Hypothalamus (tissue), 51 donors: ENCODE measurements at places on chromosomes 7 and 10.

DNA sequence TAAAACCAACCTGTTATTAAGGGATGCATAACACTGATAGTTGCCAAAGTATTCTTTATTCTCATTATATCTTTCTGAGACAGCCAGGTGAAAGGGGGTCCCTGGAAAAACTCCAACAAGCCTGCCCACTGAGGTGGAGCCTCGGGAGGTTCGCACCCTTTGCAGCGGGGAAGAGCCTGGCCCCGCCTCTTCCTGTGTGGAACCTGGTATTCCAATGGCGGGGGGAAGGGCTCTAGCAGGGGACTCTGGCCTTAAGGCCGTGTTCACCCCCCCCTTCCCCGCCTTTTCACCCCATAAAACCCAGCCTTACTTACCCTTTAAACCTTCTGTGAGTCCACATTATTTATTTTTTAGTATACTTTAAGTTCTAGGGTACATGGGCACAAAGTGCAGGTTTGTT lies 62.4 kb upstream of the PDK4 start:
- DNase-seq: no peak

- DNase-seq: no peak
Measured at GRCh38 chr7:43108255-43109011, 4.0 kb upstream of the HECW1 start.

GRCh38 chr7:154720016-154720415 lies 282.9 kb downstream of the PAXIP1 start:
- no peak for DNase-seq

GRCh38 chr10:26863351-26864076 lies 2.8 kb upstream of the ABI1 start:
- DNase-seq: no peak

DNA sequence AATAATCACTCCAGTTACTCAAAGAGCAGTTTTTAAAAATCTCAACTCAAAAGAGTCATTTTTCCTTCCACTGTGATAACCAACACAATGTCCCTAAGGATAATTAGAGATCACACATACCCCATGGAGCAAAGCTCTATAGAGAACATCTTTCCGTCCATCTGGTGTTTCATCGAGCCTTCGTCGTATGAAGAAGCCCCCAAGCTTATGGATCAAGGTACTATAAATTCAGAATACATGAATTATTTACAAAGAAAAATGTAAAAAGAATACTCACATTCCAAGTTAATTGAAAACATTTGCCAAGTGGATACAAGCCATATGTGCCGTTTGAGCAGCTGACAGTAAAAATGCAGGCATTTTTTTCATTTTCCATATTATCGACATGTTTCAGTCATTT lies 14.8 kb downstream of the GPAM start:
- no peak for DNase-seq

GRCh38 chr7:12670000-12670729 lies 17.3 kb upstream of the ARL4A start:
- no peak for DNase-seq

DNA sequence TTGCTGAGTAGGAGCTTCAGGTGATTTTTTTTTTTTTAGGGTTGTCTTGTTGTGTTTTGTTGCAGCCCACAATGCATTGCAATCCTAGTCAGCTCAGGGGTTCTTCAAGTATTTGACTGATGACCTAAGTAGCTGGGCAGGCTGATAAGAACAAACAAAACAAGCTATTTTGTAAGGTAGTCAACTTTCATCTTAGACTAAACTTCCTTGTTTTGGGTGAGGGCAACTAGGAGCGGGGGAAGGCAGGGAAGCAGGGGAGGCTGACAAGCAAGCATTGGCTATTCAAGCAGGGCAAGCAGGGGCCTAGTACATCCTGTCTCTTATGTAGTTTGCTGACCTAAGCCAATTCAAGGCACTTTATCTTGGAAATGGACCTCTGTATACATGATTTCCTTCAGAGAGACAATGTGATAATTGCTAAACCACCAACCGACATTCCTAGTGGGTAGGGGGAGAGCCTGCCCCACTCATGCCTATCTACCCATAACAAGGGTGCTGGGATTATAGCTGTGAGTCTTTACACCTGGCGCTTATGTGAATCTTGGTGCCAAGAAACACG lies 163.3 kb upstream of the PRKCQ start:
- DNase-seq: no peak

- no peak for DNase-seq
Measured at GRCh38 chr10:114499116-114499515, 94.8 kb upstream of the AFAP1L2 start.

GRCh38 chr7:1559626-1560590 lies 3.9 kb upstream of the TMEM184A start:
- no peak for DNase-seq

- DNase-seq: no peak
Measured at GRCh38 chr10:42690449-42691360, 52.3 kb upstream of the ZNF33B start.

DNA sequence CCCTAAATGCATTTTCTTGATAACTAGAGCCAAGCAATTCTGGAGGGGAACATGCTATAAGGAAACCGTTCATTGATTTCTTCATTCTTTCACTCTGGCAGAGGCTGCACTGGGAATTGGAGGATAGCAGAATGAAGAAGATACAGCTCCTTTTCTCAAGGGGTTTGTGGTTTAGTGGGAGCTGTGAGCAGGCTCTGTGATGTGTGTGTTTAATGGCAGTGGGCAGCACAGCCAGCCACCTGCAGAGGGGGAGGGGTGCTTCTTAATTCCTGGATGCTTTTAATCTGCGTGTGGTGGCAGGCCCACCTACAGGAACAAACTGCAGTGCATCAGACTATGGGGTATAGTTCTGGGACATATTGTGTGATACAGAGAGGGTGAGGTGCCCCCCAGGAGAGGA lies 31.9 kb downstream of the RPS24 start:
- no peak for DNase-seq

GRCh38 chr10:78514459-78514858 lies 480.8 kb downstream of the RPS24 start:
- DNase-seq: no peak

- DNase-seq: no peak
Measured at GRCh38 chr7:68207676-68208075, 1211.0 kb downstream of the TYW1 start.

GRCh38 chr10:79202188-79203013 lies 133.6 kb downstream of the ZMIZ1 start:
- DNase-seq: no peak

- DNase-seq: no peak
Measured at GRCh38 chr10:67107670-67108069, 181.8 kb downstream of the LRRTM3 start.

DNA sequence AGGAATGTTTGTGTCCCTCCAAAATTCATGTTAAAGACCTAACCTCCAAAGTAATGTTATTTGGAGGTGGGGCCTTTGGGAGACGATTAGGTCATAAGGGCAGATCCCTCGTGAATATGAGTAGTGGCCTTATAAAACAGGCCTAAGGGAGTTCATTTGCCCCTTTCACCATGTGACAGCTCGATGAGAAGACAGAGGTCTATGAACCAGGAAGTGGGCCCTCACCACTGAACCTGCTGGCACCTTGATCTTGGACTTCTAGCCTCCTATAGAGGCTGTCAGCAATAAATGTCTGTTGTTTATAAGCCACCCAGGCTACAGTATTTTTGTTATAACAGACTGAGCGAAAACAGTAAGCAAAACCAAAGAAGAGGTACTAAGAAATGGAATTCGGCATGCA lies 14.1 kb downstream of the NUDCD3 start:
- DNase-seq: no peak

GRCh38 chr10:117590101-117590875 lies 47.7 kb downstream of the EMX2 start:
- no peak for DNase-seq

DNA sequence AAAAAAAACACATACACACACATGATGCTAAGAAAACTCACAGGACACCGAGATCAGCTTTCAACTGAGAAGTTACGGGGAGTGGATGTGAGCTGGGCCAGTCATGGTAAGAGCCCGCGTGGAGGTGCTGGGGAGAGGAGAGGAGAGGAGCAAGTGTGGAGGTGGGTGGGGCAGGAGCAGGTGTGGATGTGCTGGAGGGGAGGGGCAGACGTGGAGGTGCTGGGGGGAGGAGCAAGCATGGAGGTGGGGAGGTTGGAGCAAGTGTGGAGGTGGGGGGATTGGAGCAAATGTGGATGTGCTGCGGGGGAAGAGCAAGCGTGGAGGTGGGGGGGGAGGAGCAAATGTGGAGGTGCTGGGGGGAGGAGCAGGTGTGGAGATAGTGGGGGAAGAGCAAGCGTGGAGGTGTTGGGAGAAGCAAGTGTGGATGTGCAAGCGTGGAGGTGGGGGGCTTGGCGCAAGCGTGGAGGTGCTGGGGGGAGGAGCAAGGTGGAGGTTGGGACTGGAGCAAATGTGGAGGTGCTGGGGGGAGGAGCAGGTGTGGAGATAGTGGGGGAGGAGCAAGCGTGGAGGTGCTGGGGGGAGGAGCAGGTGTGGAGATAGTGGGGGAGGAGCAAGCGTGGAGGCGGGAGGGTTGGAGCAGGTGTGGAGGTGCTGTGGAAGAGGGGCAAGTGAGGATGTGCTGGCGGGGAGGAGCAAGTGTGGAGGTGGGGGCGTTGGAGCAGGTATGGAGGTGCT lies 24.5 kb upstream of the NCAPG2 start:
- no peak for DNase-seq

DNA sequence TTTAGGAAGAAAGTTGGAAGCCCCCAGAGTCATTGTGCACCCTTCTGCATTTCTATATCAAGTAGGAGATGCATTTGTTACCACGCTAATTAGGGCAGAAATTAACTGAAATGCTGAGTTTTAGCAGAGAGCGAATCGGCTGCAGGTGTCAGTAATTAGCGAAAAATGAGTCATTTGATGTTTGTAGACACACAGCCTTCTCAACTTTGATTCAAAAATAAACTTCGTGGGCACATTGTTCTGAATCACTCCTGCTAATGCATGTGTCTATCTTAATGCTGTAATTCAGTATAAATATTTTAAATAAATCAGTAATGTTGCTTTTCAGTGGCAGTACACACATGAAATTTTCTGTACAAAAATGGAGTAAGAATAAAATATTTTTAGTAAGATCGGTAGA lies 109.5 kb upstream of the CARD11 start:
- DNase-seq: no peak

DNA sequence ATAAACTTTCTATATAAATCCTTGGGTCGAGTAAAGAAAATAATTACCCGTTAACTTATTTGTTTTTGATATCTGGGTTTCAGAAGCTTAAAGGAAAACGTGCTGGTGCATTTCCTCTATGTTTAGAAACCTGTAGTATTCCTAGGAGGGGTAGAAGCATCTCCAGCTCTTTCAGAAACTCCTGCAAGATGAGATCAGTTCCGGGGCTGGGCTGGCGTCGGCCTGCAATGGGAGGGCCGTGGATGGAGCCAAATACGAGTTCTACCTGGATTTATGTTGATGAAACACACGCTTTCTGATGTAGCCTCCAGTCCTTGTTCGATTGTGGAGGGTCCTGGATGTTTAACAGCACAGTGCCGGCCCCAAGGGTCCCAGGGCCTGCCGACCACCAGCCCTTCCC lies 35.8 kb upstream of the DIP2C start:
- no peak for DNase-seq

- DNase-seq: no peak
Measured at GRCh38 chr7:127556404-127556803, 29.0 kb downstream of the GCC1 start.

GRCh38 chr7:133529861-133530260 lies 277.0 kb downstream of the EXOC4 start:
- DNase-seq: no peak

- DNase-seq: no peak
Measured at GRCh38 chr10:75145590-75145989, 34.1 kb downstream of the SAMD8 start.

GRCh38 chr7:107179326-107180164 lies 10.7 kb downstream of the HBP1 start:
- DNase-seq: no peak

GRCh38 chr10:114998993-114999392 lies 61.0 kb downstream of the TRUB1 start:
- no peak for DNase-seq

DNA sequence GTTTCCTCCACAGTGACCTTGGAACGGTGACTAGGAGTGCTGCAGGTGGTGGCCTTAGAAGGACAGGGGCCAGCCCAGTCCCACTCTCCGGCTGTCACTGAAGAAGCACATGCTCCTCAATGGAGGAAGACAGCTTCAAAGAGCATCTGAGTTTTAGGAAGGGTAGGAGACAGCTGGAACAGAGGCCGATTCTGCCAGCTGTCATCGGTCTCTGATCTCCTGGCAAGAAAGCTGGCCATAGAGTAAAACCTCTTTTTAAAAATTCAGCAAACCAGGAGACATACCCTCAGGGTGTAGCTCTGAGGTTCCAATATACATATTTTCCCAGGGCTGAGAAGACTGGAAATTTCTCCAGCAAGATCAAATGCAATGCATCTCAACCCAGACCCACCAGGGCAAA lies 55.9 kb downstream of the KCNMA1 start:
- no peak for DNase-seq

DNA sequence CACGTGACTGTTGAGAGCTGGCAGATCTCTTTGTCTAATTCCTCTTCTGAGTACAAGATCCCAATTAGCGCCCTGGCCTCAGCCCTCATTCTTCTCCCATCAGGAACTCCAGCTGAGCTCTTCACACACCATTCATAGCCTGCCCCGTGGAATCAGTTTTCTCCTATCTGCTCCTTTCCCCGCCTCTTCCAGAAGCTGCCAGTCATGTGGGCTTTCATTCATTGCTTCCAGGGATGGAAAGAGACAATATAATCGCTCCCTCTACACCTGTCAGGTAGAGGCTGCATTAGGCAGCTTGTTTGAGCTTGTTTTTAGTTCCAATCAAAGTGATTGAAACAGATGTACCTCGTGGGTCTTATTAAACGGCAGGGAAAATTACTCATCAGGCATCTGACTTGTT lies 515.8 kb downstream of the TYW1 start:
- no peak for DNase-seq

- no peak for DNase-seq
Measured at GRCh38 chr7:158110034-158110590, 477.5 kb downstream of the PTPRN2 start.
